Activated naive CD8-positive, alpha-beta T cell treated with anti-CD3 and anti-CD28 coated beads, Interleukin-2, amount 10 ng/mL, durations not matched to agents 7 days and 5 days (primary cell): ENCODE measurements at places on chromosomes 6 and 20. TPM values are rescaled to one million over a fixed set of nuclear protein-coding genes. Genes with fewer than 3 reads are reported as not detected.

Gene ATP6V1G2
- total RNA-seq = 4.5 TPM

Gene RAET1G
- not detected for total RNA-seq

Gene PTCHD4
- total RNA-seq = not detected

Gene ENPP1
- total RNA-seq = not detected

Gene CDSN
- not detected for total RNA-seq

Gene PROKR2
- total RNA-seq = not detected

Gene NKAIN4
- total RNA-seq = not detected

Gene MROH8
- total RNA-seq = 2.5 TPM

Gene DPPA5
- total RNA-seq = not detected

Gene LY6G6D
- total RNA-seq = not detected

Gene BIRC7
- not detected for total RNA-seq

Gene MCHR2
- total RNA-seq = not detected

Gene FHL5
- total RNA-seq = not detected

Gene EIF6
- total RNA-seq = 83.9 TPM

Gene NKAIN2
- total RNA-seq = not detected

Gene ADGB
- not detected for total RNA-seq

Gene BMP7
- total RNA-seq = not detected

Gene DEFB132
- not detected for total RNA-seq

Gene RIPPLY2
- not detected for total RNA-seq
